ENCODE measurements at places on chromosomes 3 and 15. TPM values are rescaled to one million over a fixed set of nuclear protein-coding genes. Genes with fewer than 3 reads are reported as not detected.

Gene HIGD2B
- total RNA-seq: not detected

Gene SPTSSB
- total RNA-seq: not detected

Gene GOLGA8K
- total RNA-seq: 0.85 TPM

Gene MAGEF1
- 29.4 TPM for total RNA-seq

Gene FSIP1
- 0.84 TPM for total RNA-seq

Gene GOLGA6B
- total RNA-seq: not detected

Gene SYNM
- 41.3 TPM for total RNA-seq

Gene PLOD2
- total RNA-seq: 142 TPM

Gene RTP1
- total RNA-seq: not detected

Gene DPPA4
- not detected for total RNA-seq

Gene MAPKAPK3
- 20.7 TPM for total RNA-seq

Gene CDAN1
- 7.6 TPM for total RNA-seq

Gene APPL1
- 21.0 TPM for total RNA-seq

Gene LMCD1
- total RNA-seq: 59.3 TPM

Gene TERC
- not detected for total RNA-seq

Gene MAN2A2
- total RNA-seq: 18.6 TPM

Gene MYO5C
- 4.6 TPM for total RNA-seq

Gene ACP3
- not detected for total RNA-seq

Gene GNAI2
- total RNA-seq: 48.7 TPM

Gene SNX33
- total RNA-seq: 15.8 TPM

Gene PLSCR2
- total RNA-seq: not detected

Gene GRK7
- not detected for total RNA-seq

Gene MNS1
- total RNA-seq: 2.7 TPM

Gene CLDN11
- not detected for total RNA-seq

Gene MYRIP
- not detected for total RNA-seq
